Metanephros (tissue), 2 donors: ENCODE measurements at places on chromosomes 4 and X. TPM values are rescaled to one million over a fixed set of nuclear protein-coding genes. Genes with fewer than 3 reads are reported as not detected.

Gene CCKAR
- 0.12 TPM for total RNA-seq

Gene ATP6AP2
- total RNA-seq = 113 TPM

Gene LRIT3
- 0.47 TPM for total RNA-seq

Gene GPC3
- 823 TPM for total RNA-seq

Gene CT45A2
- not detected for total RNA-seq
